ENCODE measurements at places on chromosomes 3 and 15.
A peak's percentile ranks its signal among the peaks of the same experiment; 100 is the strongest.

DNA sequence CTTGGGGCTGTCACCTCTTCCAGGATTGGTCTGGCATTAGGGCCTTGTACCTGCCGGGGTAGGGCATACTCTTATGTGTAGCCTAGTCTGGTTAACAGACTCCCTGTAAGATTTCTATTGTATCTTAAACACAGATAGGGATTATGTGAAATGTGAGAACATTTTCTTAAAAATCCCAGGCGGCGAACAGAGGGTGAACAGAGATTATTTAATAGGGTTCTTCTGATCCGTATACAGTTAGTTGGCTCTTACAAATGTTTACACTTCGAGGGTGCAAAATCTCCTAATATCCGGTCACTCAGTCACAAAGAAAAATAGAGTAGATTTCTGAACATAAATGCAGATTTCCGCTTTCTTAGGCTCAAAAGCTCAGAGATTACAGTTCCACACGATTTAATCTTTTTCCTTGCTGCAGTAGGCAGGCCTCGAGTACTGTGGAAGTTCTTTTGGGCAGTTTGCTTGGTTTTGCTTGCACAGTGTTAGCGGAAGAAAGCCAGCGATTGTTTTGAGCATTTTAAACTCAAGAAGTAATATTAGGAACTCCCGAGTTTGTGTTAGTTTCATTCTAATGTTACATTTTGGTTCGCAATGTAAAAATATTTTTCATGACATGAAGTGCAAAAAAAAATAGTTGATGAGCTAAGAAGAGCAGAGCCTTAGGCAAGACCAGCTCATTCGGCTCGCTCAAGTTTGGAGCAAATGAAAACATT is 993 bp downstream of the PLCL2 start:
- no peak for DNase-seq

- DNase-seq, result no peak
These were observed 10.2 kb upstream of the FBLN2 start for GRCh38 chr3:13538520-13539291.

DNA sequence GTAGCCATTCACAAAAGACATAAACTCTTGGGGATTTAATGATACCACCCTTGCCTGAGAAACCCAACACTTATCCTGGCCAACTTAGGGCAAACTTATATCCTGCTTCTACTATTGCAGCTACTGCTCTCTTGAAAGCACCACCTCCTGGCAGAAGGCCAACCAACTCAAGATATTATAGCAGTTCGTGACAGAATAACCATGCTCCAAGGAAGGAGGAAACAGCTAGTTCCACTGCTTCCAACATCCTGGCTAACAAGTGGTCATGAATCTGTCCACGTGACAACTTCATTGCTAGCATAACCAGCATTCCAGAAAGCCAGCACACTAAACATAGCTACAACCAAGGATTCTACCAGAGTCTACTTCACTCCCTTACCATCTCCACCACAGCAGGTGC is 1037.5 kb downstream of the TBL1XR1 start:
- DNase-seq, result no peak

- no peak for DNase-seq
These were observed 74.0 kb downstream of the RBMS3 start for GRCh38 chr3:29354894-29355293.

DNA sequence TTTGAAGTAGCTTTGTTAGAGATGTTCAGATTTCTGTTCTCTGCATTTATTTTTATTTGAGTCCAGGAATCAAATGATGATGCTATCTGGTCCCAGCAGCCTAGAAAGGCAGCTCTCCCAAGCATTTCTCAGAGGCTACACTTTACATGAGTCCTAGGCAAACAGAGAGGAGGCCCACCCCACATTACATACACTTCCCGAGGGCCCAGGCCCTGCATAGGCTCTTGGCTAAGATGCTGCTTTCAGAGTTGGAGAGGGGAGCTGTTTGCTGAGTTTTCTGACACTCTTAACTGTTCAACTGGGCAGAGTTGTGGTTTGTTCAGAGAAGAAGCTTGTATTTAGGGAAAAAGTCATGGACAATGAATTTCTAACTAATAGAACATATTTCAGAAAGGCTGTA is 117.9 kb upstream of the RGMA start:
- DNase-seq, result no peak

DNA sequence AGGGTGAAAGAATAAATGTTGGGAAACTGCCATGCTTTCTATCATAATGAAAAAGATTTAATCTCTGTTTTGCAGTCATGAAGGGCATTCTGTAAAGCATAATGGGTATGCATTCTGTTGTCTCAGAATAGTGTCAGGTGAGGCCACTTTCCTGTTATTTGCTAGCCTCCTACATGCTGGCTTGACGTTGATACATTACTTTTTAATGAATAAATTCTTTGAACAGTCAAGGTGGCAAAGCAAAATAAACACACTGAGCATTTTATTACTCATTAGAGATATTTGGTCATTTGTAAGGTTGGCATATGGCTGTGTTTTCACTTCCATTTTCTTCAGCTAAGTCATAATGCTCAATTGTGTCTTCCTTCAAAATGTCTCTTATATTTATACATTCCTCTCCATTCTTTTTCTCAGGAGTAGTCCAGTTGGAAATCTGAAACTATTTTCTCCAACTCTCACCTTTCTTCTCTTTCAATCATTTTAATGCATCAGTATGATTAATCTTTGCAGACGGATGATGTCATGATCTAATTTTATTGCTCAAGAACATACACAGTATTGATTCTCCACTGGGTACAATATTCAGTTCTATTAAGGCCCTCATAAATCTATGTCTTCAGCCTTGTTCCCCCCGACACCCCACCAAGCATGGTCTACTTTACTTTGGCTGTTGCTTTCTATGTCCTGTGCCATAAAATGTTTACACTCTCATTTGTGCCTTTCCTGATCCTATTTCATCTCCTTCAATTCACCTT is 290.7 kb downstream of the GBE1 start:
- DNase-seq, result no peak

DNA sequence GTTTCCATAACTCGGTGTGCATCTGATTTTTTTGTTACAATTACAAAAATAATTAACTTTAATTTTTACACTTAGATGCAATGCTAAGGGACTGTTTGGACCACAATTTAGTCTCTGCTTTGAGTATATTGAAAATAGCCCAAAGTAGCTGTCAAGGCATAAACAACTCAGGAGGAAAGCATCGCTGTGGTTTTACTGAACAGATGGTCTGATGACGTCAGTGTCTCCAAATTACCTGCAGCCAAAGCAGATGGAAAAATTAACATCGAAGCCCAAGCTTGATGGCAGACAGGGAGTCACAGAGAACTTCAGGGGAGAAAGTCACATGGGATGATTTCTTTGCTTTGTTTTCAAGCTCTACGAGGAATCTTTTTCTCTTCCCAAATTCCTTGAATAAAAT is 83.1 kb upstream of the PLCL2 start:
- DNase-seq, result peak; percentile 5

- DNase-seq, result no peak
These were observed 95.6 kb downstream of the ECT2 start for GRCh38 chr3:172846103-172846561.

DNA sequence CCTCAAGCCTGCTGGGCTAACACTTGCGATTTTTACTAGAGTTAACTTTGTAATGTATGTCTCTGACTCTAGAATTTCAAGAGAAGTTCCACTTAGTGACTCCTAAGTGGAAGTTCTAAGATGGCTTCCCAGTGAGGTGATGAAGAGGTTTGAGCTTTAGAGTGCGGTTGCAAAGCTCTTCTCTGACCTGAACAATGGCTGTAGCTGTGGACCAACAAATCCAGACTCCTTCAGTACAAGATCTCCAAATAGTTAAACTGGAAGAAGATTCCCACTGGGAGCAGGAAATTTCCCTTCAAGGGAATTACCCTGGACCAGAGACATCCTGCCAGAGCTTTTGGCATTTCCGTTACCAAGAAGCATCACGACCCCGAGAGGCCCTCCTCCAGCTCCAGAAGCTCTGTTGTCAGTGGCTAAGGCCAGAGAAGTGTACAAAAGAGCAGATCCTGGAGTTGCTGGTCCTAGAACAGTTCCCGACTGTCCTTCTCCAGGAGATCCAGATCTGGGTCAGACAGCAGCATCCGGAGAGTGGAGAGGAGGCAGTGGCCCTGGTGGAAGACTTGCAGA is 22.3 kb downstream of the WDR73 start:
- no peak for DNase-seq

DNA sequence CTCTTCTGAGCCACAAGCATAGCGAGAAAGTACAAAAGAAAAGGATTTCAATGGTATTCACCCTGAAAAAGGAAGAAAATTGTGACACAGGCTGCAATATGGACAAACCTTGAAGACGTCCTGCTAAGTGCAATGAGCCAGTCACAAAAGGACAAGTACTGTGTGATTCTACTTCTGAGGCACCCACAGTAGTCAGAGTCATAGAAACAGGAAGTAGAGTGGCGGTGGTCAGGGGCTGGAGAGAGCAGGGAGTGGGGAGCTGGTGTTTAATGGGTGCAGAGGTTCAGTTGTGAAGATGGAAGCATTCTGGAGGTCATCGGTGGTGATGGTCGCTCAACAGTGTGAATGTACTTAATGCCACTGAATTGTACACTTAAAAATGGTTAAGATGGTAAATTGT is 180.5 kb downstream of the APBA2 start:
- DNase-seq, result no peak

DNA sequence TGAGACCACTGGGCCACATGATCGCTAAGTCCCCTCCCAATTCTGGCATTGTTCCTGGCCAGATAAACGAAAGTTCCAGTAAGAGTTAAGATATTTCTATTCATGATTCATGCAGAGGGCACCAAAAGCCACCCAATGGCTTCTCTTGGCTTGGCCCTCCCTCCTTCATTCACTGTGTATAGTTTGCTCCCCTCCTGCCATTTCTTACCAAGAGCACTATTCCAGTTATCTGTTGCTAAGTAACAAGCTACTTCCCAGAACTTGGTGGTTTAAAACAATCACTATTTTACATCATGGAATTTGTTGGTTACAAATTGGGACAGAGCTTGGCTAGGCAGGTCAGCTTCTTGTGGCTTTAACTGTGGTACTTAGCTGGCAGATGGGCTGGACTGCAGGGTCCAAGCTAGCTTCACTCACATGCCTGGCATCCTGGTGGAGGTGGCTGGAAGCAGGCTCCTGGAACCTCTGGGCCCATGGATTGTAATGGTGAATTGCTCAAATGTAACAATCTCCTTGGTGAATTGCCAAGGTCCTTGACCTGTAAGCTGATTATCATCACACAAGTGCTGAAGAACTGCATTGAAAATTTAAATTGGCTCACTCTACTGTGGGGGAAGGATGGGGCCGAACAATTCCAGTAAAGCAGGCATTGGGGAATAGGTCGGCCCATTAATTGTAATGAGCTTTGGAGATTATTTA is 16.6 kb downstream of the EAF1 start:
- DNase-seq, result no peak

DNA sequence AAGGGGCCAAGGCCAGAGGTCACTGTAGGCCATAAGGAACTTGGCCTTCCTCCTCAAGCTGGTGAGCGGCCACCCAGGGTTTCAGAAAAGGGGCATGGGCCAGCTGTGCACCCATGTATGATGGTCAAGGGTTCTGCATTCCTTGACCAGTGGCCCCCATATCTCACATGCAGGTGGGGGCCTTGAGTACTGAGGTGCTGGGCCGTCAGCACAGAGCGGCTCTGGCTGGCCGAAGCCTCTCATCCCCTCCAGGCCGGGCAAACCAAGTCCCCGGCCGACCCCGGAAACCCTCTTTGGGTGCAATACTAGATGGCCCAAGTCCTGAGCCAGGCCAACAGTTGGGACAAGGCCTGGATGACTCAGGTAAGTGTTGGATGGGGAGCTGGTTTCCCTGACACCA is 9.5 kb downstream of the ALG3 start:
- no peak for DNase-seq

DNA sequence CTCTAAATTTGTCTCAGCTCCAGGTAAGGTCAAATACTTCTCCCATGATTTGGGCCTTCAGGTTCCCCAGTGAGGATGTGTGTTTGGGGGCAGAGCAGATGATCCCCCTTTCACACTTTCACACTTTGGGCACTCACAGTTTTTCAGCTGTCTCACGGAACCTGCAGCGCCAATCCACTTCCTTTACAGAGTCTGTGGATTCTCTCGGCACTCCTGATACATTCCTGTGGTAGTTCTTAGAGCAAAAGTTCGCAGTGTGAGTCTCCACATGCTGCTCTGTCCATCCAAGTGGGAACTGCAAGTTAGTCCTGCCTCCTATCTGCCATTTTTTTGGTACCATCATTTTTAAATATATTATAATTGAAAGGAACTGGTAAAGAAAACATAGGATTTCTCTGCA is 20.2 kb upstream of the CPOX start:
- DNase-seq, result no peak

DNA sequence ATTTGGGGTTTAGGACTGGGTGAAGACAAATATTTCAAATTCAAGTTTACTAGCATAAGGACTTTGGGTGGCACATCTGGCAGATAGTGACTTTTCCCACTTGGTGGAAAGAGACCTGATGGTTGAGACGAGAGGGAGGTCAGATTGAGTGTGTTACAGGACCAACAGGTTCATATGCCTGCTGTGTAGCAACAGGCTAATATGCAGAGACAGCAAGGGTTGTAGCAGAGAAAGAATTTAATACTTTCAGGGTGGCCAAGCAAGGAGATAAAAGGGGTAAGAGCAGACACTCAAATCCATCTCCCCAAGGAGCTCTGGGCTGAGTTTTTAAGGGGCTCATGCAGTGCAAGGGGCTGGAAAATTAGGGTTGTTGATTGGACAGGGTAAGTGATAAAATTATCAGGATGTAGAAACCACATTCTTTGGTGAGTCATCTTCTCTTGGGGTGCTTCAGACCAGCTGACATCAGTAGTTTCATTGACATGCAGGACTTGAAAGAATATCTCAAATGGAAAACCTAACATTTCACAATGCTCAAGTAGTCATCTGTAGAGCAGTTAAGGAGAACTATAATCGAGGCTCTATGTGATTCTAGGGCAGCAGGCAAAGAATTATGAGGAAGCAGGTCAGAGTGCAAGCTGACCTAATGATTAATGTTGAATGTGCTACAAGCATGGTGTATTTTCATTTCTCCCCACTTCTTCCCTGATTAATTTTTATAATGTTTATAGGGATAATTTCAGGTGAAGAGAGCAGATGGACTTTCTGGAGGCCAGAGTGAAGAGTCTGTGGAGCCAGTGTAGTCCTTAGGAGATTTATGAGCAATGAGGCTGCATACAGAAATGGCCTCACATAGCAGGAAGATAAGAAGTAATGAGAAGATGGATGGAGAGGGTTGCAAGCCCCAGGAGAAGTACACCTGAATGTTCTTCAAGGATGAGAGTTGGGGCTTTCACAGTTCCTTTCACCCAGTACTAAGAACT is 13.7 kb downstream of the FOXB1 start:
- no peak for DNase-seq

GRCh38 chr3:143244516-143245063 is 125.0 kb downstream of the CHST2 start:
- no peak for DNase-seq

- DNase-seq, result no peak
These were observed 48.8 kb downstream of the CCR3 start for GRCh38 chr3:46291046-46291445.
